ENCODE measurements at places on chromosomes 2 and 18. TPM values are rescaled to one million over a fixed set of nuclear protein-coding genes. Genes with fewer than 3 reads are reported as not detected.

FAM228A gene
- not detected for total RNA-seq

GNLY gene
- not detected for total RNA-seq

AP1S3 gene
- total RNA-seq: 6.7 TPM

NFATC1 gene
- 16.1 TPM for total RNA-seq

ACADL gene
- total RNA-seq: 0.05 TPM

FAM110C gene
- total RNA-seq: 0.34 TPM

PTPRN gene
- total RNA-seq: 0.47 TPM

GPR35 gene
- total RNA-seq: 0.24 TPM

DSC1 gene
- not detected for total RNA-seq

PJVK gene
- total RNA-seq: 0.15 TPM

AKAIN1 gene
- total RNA-seq: not detected

MYO5B gene
- total RNA-seq: 11.2 TPM

ALS2 gene
- 23.5 TPM for total RNA-seq

FSHR gene
- total RNA-seq: not detected

ACYP2 gene
- 7.1 TPM for total RNA-seq

MROH2A gene
- total RNA-seq: not detected

FAP gene
- total RNA-seq: 50.0 TPM

MATN3 gene
- total RNA-seq: 3.6 TPM

ZAP70 gene
- 2.7 TPM for total RNA-seq

RAPH1 gene
- total RNA-seq: 69.8 TPM

NDC80 gene
- total RNA-seq: 6.4 TPM

WDR54 gene
- total RNA-seq: 29.1 TPM

AGXT gene
- not detected for total RNA-seq

SERPINB8 gene
- total RNA-seq: 18.3 TPM

SUCLG1 gene
- total RNA-seq: 56.3 TPM

CHRND gene
- total RNA-seq: not detected

IL1R1 gene
- total RNA-seq: 14.6 TPM

MAPK4 gene
- total RNA-seq: 0.05 TPM

PTPN18 gene
- 26.0 TPM for total RNA-seq

ANTXR1 gene
- total RNA-seq: 46.6 TPM

SCN7A gene
- total RNA-seq: not detected

NCL gene
- total RNA-seq: 224 TPM
